ENCODE measurements at places on chromosomes 4 and X. TPM values are rescaled to one million over a fixed set of nuclear protein-coding genes. Genes with fewer than 3 reads are reported as not detected.

The GK2 gene
- total RNA-seq = not detected

The SHROOM3 gene
- total RNA-seq = 32.4 TPM

The TMEM35A gene
- total RNA-seq = 2.7 TPM

The IL13RA2 gene
- total RNA-seq = not detected

The AMOT gene
- total RNA-seq = 22.1 TPM

The SMR3B gene
- not detected for total RNA-seq

The MAGEC3 gene
- not detected for total RNA-seq

The ARL13A gene
- not detected for total RNA-seq

Measured in tibial nerve (tissue), 4 donors.